ENCODE measurements at places on chromosomes 7 and 10.

- no peak for DNase-seq
Measured at GRCh38 chr7:3193379-3194120, 107.5 kb upstream of the SDK1 start.

DNA sequence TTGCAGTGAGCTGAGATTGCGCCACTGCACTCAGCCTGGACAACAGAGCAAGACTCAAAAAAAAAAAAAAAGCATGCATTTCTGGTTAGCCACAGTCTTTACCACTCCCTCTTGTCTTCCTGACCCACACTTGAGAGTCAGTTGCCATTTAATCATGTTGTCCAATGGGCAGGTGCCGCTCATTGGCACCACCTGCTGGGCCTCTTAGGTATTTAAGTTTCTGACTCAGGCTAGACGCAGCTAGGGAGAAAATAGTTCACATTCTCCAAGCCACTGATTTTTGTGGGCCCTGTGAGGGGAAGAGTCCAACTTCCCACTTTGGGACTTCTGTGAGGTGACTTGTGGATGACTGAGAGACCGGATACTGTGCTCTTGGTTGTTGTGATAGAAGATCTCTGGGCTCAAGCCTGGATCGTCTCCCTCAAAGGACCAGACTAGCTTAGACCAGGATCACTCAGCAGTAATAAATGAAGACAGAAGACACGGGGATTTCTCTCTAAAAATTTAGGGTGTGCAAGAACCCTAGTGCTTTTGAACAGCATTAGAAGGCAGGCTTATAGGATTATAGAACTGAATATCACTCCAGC lies 26.8 kb upstream of the SORCS3 start:
- DNase-seq, result no peak

GRCh38 chr7:69585169-69585568 lies 13.1 kb upstream of the AUTS2 start:
- no peak for DNase-seq

DNA sequence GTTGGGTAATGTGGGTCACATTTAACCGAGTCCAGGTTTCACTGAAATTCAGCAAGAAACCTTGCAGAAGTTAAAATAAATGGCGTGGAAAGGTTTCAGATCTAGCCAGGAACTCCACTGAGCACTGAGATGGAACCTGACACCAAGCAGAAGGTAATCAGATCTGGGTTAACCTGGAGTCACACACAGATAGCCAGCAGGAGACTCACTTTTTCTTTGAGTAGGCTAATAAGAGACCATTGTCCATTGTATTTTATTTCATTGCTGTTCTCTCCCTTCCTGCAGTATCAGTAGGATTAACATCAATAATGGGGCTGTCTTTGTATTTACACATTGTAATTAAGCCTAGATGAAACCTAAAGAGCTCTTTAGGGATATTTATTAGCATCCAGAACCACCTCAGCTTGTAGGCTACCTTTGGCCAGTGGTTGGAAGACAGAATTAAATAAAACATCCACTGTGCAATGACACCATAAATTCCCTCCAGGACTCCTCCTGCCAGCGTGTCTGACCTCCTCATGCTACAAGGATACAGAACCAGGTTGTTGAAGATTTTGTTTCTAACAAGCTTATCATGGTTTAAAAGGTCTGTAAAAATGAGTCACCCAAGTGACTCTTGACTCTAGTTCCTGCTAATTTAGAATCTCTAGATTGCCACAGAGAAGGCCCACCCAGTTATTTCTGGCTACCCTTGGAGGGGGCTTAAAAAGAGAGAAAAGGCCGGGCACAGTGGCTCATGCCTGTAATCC lies 151.1 kb downstream of the SORCS1 start:
- no peak for DNase-seq

DNA sequence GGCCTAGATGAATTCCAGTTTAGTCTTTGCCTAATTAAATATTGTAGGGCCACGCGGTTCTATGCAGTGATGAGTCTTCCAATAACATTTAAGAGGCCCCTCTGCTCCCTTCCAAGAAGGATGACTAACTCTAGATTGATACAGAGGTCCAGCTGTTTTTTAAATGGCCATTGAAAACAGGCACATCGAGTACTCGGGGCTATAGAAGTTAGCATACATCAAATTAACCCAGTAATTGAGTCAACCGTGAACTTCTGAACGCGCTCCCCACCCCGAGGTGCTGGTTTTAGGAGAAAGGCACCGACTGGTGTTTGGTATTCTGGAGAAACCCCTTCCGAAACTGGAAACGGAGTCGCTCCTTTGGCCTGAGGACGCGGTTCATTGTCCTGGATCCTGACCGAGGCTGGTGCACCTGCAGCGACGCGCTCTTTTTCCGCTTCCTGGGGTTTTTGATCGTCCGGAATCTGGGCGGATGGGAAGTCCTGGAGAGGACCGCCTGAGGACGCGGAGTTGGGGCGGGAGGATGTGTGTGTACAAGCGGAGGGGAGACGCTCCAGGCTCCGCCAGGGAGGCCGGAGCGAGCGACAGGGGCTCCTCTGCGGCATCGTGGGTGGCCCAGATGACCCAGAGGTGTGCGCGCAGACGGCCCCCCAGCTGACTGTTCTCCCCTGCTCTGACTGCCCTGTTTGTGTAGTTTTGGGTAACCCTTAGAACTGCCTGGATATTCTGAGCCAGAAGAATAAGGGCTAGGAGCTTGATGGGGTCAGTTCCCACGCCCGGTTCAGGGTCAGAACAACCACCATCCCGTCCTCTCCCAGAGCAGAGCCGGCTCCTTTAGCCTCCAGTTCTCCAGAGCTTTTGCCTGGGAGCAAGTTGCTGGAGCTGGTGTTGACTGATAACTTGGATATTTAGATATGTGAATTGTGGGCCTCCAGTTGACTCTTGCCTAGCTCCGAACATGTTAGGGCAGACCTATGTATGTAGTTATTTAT lies 711 bp downstream of the FAM221A start:
- DNase-seq, result no peak

DNA sequence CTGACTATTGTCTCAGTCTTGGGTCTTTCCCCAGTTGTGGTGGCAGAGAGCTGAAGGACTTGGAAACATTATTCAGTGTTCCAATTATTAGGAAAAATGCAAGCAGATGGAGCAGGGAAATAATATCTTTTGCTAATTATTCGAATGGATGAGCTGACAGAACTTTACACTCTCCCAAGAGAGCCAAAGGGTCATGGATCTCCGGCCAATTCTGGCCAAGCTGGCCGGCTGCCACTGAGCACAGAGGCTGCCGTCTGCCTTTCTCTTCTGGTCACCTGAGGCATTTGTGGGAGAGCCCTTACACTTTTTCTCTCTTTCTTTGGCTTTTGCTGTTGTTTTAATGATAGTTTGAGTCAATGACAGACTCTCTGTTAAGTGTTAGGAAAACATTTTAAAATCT lies 22.2 kb upstream of the CNTNAP2 start:
- DNase-seq, result no peak

- no peak for DNase-seq
Measured at GRCh38 chr10:18685555-18685954, 26.3 kb downstream of the ARL5B start.

GRCh38 chr10:24893127-24893526 lies 59.3 kb downstream of the PRTFDC1 start:
- no peak for DNase-seq

- peak; percentile 10 for DNase-seq
Measured at GRCh38 chr10:96229568-96230030, 41.8 kb downstream of the BLNK start.

- no peak for DNase-seq
Measured at GRCh38 chr10:61047081-61047480, 103.1 kb upstream of the RHOBTB1 start.

DNA sequence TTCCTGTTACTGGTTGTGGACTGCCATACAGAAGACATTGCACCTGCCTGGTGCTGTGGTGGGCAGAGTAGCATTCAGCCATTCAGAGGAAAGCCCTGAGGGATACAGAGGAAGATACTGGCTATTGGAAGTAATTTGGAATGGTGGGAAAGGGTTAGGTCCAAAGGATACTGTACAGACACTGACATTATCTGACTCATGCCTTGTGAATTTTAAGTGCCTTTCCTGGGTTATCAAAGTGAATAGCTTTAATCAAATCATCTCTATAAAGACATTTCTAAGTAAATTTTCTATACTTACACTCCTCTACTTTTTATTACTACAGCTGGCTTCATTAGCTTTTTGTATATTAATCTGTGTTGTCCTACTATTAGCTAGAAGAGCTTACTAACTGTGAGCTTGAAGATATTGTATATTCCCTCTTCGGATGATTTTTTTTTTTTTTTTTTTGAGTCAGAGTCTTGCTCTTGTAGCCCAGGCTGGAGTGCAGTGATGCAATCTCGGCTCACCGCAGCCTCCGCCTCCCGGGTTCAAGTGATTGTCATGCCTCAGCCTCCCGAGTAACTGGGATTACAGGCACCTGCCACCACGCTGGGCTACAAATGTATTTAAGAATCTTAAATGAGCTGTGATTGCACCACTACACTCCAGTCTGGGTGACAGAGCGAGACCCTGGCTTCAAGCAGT lies 186.5 kb downstream of the ADK start:
- DNase-seq, result no peak

DNA sequence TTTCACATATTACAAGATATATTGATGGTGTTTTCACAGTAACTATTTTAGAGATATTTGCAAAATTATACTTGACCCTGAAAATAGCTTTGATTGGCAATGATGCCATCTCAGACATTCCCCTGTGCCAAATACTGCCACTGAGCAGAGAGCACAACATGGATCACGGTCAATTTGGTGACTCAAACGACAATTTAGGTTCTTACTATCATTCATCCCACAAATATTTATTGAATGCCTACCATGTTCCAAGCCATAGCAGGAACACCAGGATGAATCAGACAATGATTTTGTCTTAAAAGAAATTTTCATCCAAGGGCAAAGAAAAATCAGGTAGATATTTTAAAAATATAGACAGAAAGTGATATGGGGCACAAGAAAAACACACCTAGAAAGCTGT lies 153.2 kb upstream of the ADO start:
- DNase-seq, result no peak

DNA sequence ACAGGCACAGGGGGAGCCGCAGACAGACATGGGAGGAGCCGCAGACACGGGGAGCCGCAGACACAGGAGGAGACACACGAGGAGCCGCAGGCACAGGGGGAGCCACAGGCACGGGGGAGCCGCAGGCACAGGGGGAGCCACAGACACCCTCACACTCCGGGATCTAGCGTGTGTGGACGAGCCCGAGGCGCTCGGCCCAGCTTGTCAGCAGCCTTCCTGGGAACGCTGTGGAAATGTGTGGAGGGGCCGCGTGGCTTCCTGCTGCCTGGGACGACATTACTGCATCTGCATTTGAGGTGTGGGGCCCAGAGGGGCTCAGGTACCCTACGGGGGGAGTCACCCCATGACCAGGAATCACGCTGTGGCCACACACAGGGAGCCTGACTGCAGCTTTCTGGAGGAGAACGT lies 313.2 kb downstream of the PTPRN2 start:
- DNase-seq, result no peak

- DNase-seq, result no peak
Measured at GRCh38 chr7:133858311-133858710, 268.8 kb upstream of the LRGUK start.

DNA sequence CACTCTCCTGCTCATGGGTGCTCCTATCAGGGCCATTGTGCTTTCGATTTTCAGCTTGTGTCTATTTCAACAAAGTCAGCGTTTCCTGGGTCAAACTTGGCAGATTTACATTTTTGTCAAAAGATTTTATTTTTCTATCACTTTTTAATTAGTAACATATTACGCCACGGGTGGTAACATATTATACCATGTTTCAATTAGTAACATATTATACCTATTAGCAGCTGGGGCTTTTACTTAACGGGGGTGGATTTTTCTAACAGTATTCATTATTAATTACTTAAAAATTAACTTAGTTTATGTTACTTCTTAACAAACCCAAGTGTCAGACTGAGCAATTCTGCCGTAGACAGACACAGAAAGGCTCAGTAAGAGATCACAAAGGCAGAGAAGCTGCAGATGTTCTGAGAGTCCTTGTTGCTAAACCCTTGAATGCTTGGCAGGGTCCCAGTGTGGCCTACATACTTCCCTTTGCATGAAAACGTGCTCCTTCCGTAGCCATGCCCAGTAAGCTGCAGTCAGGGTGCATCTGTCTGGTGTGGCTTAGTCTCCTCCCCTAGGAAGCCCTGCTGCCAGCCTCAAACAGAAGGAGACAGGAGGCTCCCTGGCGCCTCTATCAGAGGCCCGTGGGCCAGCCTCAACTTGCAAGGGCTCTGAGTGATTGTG lies 263.1 kb upstream of the CXCL12 start:
- DNase-seq, result no peak
